ENCODE measurements at places on chromosomes 16 and 17.

- DNase-seq = no peak
These were observed 688.9 kb upstream of the KIF2B start for GRCh38 chr17:53133876-53134275.

DNA sequence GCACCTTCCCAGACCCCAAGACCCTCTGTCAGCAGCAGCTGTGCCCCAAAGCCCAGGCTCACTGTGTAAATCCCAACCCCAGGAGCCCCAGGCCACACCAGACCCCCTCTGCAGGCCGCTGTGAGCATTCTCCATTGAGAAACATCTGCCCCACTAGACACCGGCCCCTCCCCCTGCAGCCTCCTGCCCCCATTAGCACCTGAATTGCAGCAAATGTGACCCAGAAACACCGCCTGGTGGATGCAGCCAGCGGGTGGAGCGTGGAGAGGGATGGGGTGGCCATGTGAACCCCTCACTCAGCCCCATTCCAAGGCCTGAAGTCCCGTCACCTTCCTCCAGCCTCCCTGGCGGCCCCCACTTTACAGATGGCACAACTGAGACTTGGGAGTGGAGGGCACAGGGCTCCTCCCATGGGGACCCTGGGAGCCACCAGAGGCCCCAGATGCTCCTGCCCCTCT lies 2.2 kb downstream of the UBALD1 start:
- DNase-seq = no peak

DNA sequence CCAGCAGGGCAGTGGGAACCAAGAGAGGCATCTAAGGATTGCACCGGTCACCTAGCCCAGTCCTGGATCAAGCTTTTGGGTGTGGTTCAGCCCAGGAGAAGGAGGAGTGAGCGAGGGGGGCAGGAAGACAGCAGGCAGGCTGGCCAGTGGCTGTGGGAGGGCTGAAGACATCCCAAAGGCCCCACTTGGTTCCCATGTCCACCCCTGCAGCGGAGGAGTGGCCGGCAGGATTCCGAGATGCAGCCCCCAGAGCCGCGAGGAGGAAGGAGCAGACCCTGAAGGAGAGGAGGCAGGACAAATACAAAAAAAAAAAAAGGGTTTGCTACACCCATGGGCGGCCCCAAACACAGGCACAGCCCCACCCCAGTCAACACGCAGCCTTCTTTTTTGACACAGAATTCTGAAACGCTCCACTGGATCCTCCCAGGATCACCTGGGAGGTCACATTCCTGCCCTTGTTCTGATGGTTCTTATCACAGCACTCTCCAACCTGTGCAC lies 1.1 kb upstream of the SLC47A2 start:
- no peak for DNase-seq

GRCh38 chr16:6777624-6778023 lies 555.0 kb upstream of the RBFOX1 start:
- no peak for DNase-seq

- no peak for DNase-seq
These were observed 29.6 kb downstream of the HS3ST3B1 start for GRCh38 chr17:14330492-14330962.

DNA sequence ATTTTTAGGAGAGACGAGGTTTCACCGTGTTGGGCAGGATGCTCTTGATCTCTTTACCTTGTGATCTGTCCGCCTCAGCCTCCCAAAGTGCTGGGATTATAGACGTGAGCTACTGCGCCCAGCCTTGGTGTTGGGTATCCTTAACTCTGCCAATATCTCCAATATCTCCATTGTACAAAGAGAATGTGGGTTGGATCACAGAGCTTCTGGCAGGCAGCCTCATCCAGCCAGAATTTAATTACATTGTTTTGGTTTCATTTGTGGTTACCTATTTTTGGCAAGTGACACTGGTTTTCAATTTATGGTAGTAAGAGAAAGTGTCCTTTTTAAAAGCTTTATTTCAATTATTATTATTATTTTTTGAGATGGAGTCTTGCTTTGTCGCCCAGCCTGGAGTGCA lies 14.0 kb upstream of the RFWD3 start:
- DNase-seq = no peak

- no peak for DNase-seq
These were observed 1.1 kb upstream of the MEAK7 start for GRCh38 chr16:84505249-84506187.

DNA sequence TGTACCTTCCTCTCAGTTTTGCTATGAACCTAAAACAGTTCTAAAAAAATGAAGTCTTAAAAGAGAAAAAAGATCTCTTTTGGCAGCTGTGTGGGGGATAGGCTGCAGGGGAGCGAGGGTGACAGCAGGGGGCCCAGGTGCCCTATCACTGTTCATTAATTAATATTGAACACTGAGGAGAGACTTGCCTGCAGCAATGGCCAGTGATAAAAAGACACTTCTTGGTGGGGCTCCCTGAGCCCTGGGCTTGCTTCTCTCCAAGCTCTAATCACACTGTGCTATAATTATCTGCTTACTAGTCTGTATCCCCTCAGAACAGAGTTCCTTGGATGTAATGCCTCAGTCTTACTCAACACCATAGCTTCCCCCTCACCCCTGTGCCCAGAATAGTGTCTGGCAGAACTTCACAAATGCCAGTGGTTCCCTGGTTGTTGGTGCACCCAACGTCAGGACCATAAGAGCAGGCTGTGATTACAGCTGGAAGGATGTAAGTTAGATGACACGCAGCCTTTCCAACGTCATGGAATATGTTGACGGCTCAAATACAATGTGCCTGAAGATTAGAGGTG lies 52.0 kb upstream of the IRX6 start:
- DNase-seq = no peak

DNA sequence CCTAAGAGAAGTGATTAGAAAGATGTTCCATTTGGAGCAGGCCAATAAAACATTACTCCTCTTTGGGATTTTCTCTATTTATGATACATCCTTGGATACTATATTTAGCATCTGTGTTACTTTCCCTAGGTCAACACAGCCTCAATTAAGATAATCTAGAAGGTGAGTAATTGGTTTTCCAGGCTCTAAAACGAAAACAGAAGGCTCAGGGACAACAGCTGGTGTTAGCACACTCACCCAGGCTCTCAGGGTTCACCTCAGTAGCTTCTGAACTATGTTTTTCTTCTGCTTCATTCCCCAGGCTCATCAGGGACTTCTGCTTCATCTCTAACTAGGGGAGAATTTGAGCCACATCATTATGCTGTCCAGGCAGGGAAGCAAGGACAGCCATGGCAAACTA lies 76.6 kb downstream of the ZZEF1 start:
- DNase-seq = no peak

Data from C1 segment of cervical spinal cord (tissue), 14 donors.